Type B pancreatic cell (in vitro differentiated cells): ENCODE measurements at places on chromosomes 2 and 18. TPM values are rescaled to one million over a fixed set of nuclear protein-coding genes. Genes with fewer than 3 reads are reported as not detected.

- no peak for DNase-seq
Measured at GRCh38 chr18:75016025-75016717, 192.8 kb downstream of the PTGR3 start.

DNA sequence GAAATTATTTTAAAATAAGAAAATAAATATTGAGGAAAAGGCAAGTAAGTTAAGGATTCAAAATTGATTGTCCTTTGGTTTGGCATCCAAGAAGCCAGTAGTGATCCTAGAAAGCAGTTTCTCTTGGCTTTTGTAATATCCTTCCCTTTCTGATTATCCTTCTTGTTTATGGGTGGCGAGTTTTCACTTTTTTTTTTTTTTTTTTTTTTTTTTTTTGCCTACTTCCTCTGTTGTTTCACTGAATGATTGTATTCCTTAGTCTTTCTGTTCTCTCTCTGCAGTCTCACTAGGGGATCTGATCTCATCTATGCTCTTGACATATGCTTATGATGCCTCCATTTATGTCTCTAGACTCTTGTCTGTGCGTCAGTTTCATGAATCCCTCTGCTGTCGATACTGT, 4.2 kb downstream of the NAPG start:
- no peak for DNase-seq

DNA sequence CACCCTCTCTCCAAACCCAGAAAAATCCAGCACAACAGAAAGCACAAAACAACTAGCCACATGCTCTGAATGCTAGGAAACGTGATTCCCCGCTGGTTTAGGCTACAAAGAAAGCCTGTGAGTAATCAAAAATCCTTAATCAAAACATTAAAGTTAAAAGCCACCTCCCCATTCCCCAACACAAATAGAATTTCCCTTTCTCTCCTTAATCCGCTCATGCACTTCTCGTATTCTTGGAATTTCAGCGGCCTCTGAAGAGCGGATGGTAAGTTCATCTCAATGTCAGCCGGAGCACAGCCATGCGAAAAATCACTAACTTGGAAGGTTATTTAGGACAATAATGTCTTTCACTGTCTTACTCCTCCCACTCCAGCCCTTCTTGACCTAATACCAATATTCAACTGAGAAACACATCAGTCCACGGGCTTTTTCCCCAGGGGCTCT, 126.7 kb downstream of the OSBPL1A start:
- no peak for DNase-seq

- DNase-seq, result no peak
Measured at GRCh38 chr2:123953846-123954245, 71.2 kb upstream of the CNTNAP5 start.

GRCh38 chr2:100397118-100397860, 20.2 kb downstream of the CHST10 start:
- DNase-seq, result peak; percentile 27

GRCh38 chr2:168096158-168096557, 151.2 kb downstream of the STK39 start:
- no peak for DNase-seq

- DNase-seq, result no peak
Measured at GRCh38 chr2:229920011-229920641, 1.7 kb downstream of the TRIP12 start.

DNA sequence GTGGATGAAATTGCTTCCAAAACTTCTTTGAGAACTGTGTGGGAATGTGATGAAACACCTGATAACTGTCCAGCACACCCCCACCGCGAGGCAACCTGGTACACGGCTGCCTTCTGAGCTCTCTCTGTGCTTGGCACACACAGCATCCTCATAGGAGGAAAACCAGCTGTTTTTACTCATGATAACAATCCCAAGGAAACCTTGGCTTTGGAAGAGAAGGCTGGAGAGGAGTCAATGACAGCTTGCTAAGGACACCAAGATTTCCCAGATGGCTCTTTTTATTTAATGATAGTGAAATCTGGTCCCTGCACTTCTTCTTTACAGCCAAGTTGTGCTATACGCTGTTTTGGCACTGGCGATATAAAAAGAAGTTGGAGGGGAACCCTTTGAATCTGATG, 232.5 kb upstream of the FN1 start:
- DNase-seq, result no peak

GRCh38 chr2:11855064-11855760, 108.8 kb downstream of the LPIN1 start:
- no peak for DNase-seq

GRCh38 chr2:24919506-24920097, 435 bp downstream of the ADCY3 start:
- DNase-seq, result no peak

DNA sequence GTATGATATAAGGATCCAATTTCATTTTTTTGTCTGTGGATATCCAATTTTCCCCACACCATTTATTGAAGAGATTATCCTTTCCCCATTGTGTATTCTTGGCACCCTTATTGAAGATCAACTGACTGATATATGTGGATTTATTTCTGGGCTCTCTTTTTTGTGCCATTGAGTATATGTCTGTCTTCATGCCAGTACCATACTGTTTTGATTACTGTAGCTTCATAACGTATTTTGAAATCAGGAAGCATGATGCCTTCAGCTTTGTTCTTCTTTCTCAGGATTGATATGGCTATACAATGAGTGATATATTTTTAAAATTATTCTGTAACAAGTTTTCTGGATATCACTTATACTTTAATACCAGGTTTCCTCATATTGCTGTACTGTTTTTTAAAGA, 58.1 kb upstream of the DLX2 start:
- no peak for DNase-seq

DOCK10 gene
- total RNA-seq, result 1.7 and 3.5 TPM in 2 replicates
